Calu3 (cell line): ENCODE measurements at places on chromosomes 13 and 19.

- H3K36me3 ChIP-seq, result no peaks in the 10 kb centered on the region
- no peaks in the 10 kb centered on the region for H3K4me1 ChIP-seq
- no peaks in the 10 kb centered on the region for H3K27me3 ChIP-seq
- no peak overlapping the region for H3K4me3 ChIP-seq
- no peak for DNase-seq
Measured at GRCh38 chr13:105278943-105279381, 1256.5 kb downstream of the EFNB2 start.

DNA sequence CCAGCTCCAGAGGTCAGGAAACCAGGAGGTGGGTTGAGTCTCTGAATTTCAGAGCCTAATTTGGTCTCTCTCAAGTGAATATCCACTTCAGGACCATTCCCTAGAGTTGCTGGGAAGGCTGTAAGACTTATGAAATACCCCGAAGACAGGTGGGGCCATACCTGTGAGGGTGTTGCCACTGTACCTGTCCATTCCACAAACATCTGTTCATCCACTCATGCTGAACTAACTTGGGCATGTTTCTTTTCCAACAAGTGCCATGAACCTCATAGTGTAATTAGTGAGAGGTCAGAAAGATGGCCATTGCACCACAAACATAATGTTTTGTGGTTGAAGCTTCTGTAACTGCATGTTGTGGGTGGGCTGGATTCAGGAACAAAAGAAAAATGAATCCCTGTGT, 7.8 kb downstream of the ILF3 start:
- H3K36me3 ChIP-seq, result peaks cover 35% of the 10 kb centered on the region
- no peak overlapping the region for H3K27ac ChIP-seq
- H3K4me3 ChIP-seq, result no peak overlapping the region
- H3K4me1 ChIP-seq, result peaks cover 9% of the 10 kb centered on the region

DNA sequence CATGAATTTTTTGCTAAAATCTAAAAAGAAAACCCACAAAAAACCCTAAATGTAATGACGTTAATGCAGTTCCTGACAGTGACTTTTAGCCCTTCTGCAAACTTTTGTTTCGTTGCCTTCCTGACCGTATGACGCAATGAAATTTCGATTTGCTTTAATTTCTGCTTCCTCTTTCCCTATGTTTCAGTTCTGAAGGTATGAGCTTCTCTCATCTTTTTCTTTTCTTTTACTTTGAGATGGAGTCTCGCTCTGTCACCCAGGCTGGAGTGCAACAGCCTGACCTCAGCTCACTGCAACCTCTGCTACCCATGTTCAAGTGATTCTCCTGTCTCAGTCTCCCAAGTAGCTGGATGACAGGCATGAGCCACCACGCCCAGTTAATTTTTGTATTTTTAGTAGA, 6.1 kb upstream of the LILRA5 start:
- no peaks in the 10 kb centered on the region for H3K36me3 ChIP-seq
- H3K27me3 ChIP-seq, result peaks cover 81% of the 10 kb centered on the region
- no peak for DNase-seq
- H3K4me1 ChIP-seq, result no peaks in the 10 kb centered on the region
- H3K27ac ChIP-seq, result no peak overlapping the region

DNA sequence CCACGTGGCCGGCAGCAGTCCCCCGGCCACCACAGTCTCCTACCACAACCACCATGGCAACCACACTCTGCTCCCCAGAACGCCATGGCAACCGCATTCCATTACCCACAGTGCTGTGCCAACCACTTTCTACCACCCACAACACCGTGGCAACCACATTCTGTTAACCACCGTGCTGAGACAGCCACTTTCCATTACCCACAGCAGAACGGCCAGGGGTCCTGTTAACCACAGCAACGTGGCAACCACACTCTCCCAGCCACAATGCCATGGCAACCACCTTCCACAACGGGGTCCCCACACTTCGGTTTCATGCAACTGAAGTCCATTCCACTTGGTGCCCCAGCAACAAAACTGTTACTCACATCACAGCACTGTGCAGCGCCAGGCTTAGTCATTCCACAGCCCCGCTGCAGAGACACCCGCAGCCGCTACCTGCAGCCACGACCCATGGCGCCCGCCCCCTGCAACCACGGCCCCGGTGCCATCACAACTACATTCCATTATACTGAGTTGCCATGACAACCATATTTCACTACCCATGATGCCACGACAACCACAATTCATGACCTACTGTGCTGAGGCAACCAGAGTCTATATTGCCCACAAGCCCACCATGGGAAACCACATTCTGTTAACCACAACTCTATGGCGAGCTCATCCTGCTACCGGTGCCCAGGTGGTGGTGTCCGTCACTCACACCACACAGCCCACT, 10.0 kb downstream of the DPF1 start:
- peaks cover 10% of the 10 kb centered on the region for H3K4me1 ChIP-seq
- H3K27ac ChIP-seq, result peak overlapping the region; percentile 16

DNA sequence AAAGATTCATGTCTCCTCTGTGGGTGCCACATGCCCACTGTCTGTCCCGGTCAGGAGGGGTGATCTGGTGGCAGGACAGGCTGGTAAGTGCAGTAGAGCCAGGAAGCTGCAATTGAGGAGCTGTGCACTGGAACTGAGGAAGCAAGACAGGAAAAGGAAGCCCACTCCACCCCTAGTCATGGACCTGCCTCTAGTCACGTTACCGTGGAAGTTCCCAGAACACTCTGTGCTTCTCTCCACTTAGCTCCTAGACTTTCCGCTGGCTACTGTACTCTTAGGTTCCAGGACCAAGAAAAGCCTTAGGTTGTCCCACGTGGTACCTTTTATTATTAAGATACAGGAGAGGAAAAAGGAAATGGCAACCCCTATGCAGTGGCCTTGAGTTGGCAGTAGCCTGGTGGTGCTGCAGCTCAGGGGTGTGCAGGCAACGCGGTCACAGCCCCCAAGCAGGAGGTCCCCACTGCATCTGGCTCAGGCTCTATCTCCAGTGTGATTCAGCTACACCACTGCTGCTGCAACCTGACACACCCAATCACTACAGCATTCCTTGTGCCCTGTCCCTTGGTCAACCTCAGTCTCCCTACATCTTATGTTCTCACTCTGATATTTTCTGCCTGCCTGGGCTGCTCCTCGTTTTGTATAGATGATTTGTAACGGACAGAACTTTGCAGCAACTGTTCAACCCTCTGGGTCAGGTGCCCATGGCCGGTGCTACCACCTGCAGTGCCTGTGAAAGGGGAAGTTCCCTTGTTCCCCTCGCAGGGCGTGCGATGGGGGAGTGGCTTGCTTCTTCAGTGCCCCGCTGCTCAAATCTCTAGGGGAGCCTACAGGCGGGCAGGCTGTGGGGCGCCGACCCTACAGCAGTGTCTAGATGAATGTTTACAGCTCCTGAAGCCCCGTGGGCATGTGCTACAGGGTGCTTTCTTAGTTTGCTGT, 24.4 kb upstream of the GPR12 start:
- H3K4me1 ChIP-seq, result no peaks in the 10 kb centered on the region
- no peak overlapping the region for H3K4me3 ChIP-seq
- H3K36me3 ChIP-seq, result no peaks in the 10 kb centered on the region
- no peak overlapping the region for H3K27ac ChIP-seq
- DNase-seq, result no peak
